Stomach (tissue), 19 donors: ENCODE measurements at places on chromosomes 5 and 9. TPM values are rescaled to one million over a fixed set of nuclear protein-coding genes. Genes with fewer than 3 reads are reported as not detected.

DNA sequence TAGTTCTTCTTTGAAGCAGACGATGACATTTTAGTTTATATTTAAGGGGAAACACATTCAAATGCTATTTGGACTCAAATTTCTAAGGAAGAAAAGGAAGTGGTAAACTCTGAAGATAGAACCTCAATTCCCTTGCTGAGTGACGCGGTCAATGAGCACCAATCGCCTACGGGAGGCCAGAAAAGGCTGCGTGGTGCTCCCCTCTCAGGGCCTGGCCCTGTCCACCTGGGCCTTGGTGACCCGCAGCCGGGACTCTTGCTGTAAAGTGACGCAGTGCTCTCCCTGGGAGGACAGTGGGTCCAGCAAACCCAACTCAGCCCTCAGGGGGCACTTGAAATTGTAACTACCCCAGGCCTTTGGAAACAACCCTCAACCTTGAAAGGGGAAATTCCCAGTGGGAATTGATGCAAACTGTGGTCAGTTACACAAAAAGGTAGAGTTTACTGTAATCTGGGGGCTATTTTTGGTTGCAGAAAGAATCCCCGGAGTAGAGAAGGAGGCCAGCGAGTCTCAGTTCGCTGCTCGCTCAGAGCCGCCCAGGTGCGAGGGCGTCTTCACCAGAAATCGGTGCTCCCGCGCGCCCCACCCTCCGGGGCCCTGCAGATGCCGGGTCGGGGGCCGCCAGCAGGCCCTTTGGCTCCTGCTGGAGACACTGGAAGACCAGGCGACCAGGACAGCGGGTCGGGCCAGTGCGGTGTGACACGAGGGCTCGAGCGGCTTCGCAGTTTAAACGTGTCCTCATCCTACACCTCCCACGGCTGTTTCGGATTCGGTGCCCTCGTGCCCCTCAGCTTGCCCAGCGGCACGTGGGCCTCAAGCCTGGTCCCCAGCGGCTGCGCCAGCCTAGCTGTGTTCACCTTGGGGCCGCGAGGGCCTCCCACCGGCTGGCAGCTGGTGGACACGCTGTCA is 1.4 kb upstream of the ANKRD33B start:
- DNase-seq = no peak

GRCh38 chr5:173232499-173233346 is 2.3 kb downstream of the NKX2-5 start:
- no peak for DNase-seq

The ANKRD34B gene
- total RNA-seq = not detected

DNA sequence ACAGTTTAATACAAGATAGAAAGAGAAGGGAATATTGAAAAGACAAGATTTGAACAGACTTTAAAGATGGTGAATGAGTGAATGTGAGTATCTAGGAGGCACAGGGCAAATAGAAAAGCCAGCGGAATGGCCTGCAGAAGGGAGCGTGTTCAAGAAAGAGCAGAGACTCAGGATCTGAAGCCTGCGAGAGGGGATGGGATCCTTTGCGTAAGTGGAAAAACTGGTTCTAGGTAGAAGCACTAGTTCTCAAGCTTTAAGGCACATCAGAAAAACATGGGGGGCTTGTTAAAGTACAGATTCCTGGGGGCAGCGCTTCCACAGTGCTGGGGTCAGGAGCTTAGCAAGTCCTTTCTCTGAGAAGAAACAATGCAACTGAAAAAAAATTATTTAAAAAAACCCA is 94.8 kb upstream of the NFIL3 start:
- no peak for DNase-seq

- DNase-seq = peak; percentile 90
These were observed 2.4 kb upstream of the NR4A3 start for GRCh38 chr9:99819123-99819855.

DNA sequence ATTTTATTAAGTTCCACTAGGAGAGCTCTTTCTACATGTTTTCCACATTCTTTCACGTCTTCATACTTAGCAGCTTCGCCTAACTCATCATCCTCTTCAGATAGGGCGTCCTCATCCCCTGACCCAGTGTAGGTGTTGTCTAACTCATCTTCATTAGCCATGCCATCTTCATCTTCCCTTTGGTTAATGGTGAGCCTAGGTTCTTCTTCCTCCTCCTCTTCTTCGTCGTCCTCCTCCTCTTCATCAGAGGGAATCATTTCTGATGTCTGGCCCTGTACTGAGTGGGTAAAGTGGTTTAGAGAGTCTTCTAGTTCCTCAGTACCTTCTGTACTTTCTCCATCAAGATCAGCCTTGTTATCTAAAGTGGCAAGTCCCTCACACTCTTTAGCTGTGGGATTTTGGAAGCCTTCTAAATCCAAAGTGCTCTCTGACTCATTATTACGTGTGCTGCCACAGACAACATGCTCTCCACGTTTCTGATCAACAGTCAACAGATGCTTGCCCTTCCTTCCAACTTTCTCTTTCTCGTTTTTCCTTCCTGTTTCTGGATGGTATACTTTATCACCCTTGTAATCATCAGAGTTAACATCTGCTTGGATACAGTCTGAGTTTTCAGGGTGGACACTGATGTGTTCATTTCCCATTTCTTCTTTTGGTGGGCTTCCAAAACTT is 31.1 kb downstream of the TUT7 start:
- no peak for DNase-seq
